Kidney capillary endothelial cell (primary cell): ENCODE measurements at places on chromosomes 3 and 15.

GRCh38 chr15:67089217-67090193 is 24.1 kb downstream of the SMAD3 start:
- DNase-seq: no peak

DNA sequence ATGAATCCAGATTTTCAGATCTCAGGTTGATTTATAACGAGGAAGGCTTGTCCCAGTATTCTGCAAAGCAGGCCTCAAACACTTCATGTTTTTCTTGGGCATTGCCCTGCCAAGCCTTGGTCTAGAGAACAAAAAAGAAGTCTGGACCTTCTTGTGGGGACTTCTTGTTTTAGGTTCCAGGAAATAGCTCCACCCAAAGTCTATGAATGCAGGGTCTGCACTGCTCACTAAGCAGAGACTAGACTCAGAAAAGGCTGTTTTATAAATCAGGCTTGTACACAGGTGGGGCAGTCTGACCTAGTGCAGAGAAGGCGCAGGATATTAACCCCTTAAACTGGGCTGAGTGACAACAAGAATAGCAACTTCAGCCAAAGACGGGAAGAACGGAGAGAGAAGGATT is 44.3 kb downstream of the GLB1 start:
- no peak for DNase-seq

DNA sequence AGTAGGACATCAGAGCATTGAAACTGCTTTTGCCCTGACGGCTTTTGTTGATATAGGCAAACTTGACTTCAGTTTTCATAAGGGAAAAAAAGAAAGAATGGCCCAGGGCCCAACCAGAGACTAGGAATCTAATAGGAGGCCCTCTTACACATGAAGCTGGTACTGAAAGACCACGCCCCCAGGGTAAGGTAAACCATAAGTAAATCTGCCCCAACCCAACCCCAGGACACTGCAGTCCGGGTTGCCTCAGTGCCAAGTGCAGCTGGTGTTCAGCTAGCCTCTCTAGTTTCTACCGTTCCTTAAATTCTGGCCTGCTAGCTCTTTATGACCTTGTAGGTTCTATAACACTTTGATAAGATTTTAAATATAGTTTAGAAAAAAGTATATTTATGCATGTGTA is 136.7 kb downstream of the AQP9 start:
- DNase-seq: no peak

GRCh38 chr3:13210221-13210975 is 137.2 kb upstream of the IQSEC1 start:
- no peak for DNase-seq

GRCh38 chr15:71801935-71802655 is 8.3 kb upstream of the NR2E3 start:
- no peak for DNase-seq

GRCh38 chr3:155075200-155075599 is 4.9 kb upstream of the MME start:
- no peak for DNase-seq

DNA sequence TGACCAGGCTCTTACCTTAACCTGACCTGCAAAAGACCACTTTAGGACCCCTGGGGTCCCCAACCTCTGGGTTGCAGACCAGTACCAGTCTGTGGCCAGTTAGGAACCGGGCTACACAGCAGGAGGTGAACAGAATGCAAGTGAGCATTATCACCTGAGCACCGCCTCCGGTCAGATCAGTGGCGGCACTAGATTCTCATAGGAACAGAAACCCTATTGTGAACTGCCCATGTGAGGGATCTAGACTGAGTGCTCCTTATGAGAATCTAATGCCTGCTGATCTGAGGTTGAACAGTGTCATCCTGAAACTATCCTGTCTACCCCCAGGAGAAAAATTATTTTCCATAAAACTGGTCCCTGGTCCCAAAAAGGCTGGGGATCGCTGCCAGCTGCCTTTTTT is 20.3 kb downstream of the CHP1 start:
- DNase-seq: no peak

DNA sequence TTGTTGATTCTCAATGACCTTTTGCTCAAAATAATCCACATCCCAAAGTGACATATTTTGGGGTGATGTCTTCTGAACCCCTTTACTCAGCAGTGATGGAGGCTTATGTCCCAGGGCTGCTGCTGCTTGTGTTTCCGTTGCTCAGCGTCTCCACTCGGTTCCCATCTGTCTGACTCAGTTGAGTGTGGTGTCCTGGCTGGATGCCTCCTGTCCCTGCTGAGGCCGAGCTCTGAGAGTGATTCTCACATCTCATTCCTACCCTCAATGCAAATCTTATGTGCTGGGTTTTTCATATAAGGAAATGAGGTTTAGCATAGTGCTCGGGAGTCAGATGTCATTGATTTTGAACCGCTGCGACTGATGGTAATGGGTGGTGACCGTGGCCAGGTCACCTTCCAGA is 247.4 kb downstream of the GABRG3 start:
- DNase-seq: no peak

DNA sequence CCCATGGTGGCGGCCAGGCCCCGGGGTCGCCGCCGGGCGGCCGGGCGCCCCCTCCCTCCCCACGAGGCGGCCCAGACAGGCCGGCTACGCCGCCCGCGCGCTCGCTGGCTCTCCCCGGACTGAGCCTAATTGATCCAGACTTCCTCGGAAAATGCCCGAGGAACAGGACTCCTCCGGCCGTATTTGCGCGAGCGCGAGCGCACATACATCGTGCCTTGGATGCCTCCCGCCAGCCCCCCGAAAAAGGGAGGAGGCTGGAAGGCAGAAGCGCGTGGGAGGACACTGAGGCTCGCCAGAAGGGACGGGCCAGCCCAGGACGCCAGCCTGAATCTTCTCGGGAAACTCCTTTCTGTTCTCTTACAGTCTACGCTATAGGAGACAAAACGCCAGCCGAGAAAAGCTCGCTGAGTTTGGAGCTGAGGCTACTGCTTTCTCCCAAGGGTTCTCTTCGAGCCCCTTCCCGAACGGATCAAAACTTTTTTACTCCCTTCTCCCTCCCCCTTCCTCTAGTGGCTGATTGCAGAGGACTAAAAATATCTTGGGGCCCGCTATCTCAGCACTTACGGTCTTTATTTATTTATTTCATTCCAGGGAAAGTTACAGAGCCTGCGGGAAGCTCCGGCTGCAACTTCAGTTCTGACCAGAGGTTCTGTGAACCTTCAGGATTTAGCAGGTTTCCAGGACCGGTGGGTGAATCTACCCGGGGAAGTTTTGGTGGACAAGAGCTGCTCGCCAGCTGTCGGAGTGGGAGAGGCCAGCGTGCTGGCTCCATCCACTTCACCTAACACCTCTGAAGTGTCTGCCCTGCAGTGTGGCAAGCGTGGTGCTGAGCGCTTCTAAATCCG is at the start of gene PDZRN3:
Gene PDZRN3, minus strand, starts transcription at position 121 of the 845 bp plus-strand sequence.
- DNase-seq: peak; percentile 4

DNA sequence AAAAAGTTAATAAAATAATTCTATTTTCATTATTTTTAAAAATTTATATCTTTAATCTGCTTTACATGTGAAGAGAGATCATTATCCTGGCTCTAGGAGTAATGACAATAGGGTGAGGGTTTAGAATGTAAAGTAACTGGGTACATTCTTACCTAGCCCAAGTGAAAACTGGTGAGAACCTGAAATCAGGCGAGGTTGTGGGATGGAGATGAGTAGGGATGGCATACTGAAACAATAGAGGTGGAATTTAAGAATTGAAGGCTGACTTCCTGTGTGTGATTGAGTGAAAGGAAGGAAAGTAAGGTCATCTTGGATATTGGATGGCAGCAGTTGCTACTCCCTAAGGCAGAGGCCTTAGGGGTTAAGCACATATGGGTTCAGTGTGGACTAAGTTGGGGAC is 82.7 kb downstream of the MYRIP start:
- DNase-seq: no peak

DNA sequence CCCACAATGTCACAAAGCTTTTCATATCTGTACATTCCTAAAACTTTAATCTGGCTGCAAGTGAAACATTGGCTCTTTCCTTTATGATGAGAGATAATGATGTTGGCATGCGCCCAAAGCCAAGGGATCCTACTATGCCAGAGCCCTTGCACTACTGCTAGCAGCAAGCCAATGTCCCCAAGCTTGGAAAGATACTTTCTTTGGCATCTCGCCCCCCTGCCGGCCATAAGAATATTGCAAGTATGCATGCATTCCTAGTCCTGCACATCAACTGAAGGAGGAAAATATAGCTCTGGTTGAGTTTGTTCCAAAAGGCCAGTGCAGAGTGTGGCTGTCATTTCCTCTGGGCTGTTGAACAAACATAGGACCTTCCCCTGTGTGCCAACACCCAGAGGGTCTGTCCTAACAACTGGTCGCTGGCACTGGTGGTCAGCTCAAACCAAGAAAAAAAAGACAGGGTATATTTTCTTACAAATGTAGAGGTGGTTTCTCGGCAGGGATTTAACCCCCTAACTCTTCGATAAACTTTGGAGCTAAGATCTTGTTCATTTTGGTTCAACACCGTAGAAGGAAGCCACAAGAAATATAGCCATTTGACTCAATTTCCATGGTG is 120.9 kb upstream of the ZBED2 start:
- peak; percentile 48 for DNase-seq

GRCh38 chr3:97265237-97266005 is 451.0 kb downstream of the EPHA6 start:
- no peak for DNase-seq

DNA sequence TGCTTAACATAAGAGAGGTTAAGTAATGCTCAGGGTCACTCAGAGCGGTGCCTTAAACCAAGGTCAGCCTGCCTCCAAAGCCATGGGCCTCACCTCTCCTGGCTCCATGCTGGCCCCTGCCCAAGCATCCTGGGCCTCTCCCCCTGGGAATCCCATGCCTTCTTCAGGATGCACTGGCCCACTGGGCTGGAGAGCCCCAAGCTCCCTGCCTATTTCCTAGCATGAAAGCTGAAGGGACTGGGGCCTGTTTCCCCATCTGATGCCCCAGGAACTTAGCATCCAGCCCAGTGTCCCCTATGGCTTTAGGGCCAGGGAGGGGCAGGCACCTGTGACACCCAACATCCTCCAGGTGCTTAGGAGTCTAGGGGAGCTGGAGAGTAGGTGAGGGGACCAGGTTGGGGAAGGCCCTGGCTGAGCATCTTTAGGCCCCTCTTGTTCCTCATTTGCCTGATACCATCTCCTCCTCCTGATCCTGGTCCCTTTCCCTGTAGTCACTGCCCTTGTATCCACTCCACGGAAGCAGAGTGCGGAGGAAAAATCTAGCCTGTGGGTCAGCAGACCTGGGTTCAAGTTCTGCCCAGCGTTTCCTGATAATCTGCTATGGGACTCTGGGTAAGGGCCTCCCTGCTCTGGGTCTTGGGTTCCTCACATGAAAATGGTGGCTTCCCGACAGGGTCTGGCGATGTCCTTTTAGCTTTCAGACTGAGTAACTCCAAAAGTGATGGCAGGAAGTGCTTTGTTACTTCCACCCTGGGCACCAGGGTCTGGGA is 28.6 kb downstream of the EHD4 start:
- DNase-seq: no peak

DNA sequence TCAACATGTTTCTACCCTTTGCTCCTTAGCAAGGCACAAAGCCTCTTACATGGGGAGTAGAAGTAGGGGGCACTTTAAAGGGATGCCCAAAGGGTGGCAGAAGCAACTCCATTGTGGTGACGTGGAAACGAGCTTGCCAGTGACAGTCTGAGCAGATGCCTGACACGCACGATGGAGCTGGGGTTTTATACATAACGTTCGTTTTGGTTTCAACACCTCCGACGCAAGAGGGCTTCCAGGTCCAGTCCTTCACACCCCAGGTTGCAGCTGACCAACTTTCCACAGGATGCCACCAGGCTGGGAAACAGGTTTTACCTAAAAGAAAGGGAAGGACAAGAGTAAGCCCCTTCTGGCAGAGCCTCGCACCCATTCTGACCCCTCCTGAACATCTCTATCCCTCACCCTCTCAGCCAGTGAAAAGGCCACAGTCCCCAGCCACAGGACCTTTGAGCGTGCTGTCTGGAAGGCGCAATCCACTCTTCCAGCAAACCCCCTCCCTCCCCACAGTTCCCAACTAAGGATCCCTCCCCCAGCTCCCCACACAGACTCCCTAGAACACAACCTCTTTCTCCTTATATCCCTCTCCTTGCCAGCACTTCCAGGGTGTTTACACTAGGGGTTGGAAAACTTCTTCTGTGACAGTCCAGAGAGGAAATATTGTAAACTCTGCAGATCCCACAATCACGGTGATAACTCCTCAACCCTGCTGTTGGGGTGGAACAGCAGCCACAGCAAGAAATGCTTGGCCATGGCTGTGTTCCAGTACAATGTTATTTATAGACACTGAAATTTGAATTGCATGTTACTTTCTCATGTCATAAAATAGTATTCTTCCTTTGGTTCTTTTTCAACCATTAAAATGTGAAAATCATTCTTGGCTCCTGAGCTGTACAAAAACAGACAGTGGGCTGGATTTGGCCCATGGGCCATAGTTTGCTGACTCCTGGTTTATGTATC is 36.2 kb downstream of the FAM174B start:
- no peak for DNase-seq

DNA sequence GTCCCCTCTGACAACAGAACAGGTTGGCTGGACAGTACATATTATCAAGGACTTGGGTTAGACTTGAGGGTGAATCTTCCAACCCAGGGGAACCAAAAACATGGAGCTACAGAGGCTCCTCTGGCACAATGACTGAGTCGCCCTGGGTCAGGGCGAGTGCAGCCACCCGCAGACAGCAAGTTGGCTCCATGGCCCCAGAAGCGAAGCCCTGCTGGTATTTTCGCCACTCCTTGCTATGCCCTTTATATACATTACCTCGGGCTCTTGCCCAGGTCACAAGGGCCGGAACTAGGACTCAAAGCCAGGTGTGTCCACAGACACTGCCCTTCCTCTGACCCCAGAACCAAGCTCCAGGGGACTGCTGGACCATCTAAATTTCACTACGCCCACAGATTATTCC is 64.6 kb downstream of the ADCY5 start:
- no peak for DNase-seq

- no peak for DNase-seq
Observed at GRCh38 chr3:2266606-2267005, 167.9 kb downstream of the CNTN4 start.

GRCh38 chr3:193665370-193665989 is 72.5 kb downstream of the OPA1 start:
- DNase-seq: peak; percentile 34

GRCh38 chr3:190481779-190482178 is 32.1 kb upstream of the TMEM207 start:
- no peak for DNase-seq

DNA sequence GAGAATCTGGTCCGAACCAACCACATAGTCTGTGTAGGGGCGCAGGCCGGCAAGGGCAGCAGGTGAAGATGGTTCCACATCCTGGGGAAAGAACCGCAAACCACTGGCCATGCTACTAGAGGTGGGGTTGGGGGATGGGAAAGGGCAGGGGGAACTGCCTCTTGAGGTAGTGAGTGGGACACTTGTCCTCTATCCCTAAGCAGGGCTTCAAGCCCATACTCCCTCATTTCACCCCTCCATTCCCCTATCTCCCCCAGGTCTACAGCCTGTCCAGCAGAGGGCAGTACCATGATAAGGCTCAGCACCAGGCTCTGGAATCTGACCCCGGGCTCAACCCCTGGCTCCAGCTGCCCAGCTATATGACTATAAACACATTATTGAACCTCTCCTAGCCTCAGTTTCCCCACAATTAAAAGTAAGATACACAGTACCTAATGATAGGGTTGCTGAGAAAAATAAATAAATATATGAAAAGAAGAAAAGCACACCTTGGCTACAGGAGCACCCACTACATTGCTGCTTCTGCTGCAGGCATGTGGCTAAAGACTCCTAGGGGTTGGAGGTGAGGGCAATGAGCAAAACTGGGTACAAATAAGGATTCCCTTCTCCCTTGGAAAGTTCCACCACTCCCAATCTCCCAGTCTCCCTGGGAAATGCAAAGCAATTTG is 6.3 kb downstream of the GORASP1 start:
- DNase-seq: peak; percentile 29

GRCh38 chr3:120013481-120013880 is 80.8 kb downstream of the GSK3B start:
- no peak for DNase-seq
